ENCODE measurements at places on chromosomes 4 and X.
A peak's percentile ranks its signal among the peaks of the same experiment; 100 is the strongest.

- DNase-seq, result no peak
Measured at GRCh38 chr4:4794421-4794820, 65.0 kb upstream of the MSX1 start.

DNA sequence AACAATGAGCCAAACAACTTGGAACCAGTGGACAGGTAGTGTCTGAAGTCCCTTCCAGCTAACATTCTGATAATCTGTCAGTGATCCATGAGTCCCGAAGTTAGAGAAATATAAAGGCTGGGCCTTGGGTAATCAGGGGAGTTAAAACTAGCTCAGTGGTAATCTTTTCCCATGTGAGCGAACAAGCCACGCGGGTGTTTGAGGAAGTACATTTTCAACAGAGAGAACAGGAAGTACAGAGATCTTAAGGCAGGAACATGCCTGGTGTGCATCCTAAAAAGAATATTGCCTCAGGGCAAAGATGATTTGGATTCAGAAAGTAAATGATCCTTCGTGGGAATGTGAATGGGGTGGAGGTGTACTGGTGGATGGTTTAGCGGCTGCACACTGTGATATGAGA lies 42.9 kb downstream of the FNIP2 start:
- DNase-seq, result no peak

DNA sequence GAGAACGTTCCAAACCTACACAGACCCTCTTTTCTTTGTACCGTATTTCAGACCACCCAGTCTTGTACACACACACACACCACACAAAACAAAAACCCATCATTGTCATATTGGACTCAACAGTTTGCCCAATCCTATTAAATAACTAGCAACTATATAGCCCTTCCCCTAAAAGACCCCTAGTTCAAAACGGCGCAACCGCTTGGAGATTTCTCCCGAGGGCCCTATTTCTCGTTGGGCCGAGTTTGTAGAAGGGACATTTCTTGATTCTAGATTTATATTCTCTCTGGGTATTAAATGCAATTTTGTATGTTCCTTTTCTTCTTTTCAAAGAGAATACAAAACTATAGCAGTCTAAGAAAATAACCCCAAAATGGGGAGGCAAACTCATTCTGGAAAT lies 547 bp upstream of the PDGFRA start:
- DNase-seq, result no peak

- no peak for DNase-seq
Measured at GRCh38 chr4:189001971-189002450, 862.8 kb downstream of the TRIML1 start.

DNA sequence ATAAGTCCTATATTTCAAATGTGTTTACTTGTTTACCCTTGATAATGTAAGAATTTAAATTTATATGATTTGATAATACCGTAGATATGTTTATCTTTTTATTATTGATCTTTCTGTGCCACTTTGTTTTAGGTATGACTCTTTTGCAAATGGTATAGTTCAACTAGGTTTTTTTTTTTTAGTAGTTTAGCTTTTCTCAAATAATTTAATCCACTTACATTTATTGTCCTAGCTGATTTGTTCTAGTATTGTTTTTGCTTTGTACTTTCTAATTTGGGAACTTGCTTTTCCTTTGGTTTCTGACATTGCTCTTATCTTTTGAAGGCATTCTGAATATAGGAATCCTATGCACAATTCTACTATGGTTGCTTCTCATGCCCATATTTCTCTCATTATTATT lies 98.9 kb upstream of the NAP1L5 start:
- no peak for DNase-seq

DNA sequence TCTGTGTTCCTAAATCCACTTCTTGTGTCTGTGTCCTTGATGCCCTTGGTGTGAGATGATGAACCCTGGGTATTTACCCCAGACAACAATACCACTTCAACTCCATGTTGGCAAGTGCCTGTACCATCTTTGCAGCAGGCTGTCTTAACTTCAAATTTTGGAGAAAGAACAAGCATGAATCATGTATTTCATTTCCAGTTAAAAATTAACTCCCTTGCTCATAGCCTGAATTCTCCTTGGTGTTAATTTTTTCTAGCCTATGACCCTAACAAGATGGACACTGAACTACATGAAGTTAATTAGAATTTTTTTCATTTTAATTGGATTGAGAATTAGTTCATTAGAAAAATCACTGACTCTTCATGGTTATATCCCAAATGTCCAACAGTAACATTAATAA lies 267.8 kb upstream of the INTU start:
- no peak for DNase-seq

GRCh38 chrX:154371789-154372300 lies 2.6 kb downstream of the FLNA start:
- no peak for DNase-seq

DNA sequence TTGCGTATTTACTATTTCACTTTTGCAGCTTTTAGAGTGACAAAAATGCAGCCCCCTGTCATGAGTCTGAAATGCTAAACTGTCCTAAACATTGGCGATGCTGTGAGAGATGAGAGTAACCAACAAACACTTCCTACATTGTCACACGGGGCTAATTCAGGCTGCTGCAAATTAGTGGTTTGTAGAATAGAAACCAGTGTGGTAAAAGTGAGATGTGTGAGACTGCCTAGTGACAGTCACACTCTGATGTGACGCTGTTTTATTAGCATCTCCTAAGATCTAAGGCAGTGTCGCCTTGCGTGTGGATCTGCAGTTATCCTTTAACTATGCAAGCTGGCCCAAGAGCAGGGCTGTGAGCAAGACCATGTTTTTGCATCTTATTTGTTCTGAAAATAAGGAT lies 800.2 kb upstream of the TENM3 start:
- DNase-seq, result no peak

DNA sequence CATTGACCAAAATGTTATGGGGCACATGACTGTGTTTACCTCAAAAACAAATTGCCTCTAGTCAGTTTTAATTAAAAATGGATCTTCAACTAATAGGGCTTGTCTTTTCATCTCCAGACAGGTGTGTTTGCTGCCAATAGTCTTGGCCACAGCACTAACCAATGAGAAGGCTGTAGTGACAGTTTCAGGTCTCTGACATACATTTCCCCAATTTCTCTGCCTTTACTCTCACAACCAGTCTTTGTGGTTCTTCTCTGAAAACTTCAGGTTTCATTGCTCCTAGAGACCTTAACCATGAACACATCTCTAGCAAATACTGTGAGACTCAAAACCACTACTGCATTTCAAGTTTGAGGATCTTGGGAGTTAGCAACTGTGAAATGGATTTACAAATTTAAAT lies 3.5 kb upstream of the EDNRA start:
- no peak for DNase-seq

GRCh38 chr4:140135529-140136088 lies 18.4 kb downstream of the MAML3 start:
- DNase-seq, result no peak

DNA sequence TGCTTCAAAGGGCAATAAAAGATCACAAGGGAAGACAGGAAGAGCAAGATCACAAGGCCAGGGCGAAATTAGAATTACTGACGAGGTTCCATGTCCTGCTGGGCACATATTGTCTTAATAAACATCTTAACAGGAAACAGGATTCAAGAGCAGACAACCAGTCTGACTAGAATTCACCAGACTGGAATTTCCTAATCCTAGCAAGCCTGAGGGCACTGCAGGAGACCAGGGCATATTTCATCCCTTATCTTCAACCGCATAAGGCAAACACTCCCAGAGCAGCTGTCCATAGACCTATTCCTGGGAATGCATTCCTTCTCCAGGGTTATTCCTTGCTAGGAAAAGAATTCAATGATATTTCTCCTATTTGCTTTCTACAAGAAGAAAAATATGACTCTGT lies 12.4 kb upstream of the TDO2 start:
- DNase-seq, result no peak

DNA sequence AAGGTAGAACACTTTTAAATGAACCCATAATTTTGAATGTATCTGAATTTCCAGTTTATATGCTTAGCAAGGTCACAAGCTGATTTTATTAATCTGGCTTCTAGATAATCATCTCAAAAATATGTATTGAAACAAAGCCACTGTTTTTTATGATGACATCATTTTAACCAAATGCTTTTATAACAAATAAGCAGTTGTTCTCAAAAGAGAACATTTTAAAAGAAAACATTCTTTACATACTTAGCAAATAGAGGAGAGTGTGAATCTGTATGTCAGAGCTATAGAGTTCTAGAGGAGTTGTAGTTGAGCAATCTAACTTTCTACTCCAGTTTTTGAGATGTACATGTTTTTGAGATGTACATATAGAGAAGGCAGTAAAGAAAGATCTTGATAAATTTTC lies 42.5 kb downstream of the LAMP2 start:
- DNase-seq, result no peak

- no peak for DNase-seq
Measured at GRCh38 chrX:77014377-77015372, 432.5 kb upstream of the FGF16 start.

GRCh38 chrX:142095651-142096245 lies 109.3 kb downstream of the MAGEC2 start:
- DNase-seq, result no peak

DNA sequence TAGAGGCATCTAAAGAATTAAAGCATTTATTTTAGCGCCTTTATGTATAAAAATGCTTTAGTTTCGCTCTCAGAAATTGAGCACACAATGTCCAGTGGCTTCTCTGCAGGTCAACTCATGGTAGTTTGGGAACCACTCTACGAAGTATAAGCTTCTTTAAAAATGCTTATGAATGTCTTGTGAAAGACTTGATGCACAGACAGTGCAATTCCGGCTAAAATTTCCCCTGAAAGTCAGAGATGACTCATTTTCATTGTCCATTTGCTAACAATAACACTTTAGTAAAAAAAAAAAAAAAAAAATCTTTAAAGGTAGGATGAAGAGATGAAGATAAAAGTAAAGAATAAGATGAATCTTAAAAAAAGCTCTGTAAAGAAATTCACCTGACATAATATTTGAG lies 117.2 kb downstream of the PDHA2 start:
- DNase-seq, result no peak

GRCh38 chr4:83369831-83370639 lies 35.4 kb upstream of the HPSE start:
- no peak for DNase-seq

- no peak for DNase-seq
Measured at GRCh38 chr4:122788935-122789334, 37.7 kb upstream of the FGF2 start.

GRCh38 chrX:17361620-17362019 lies 13.4 kb upstream of the NHS start:
- no peak for DNase-seq

GRCh38 chrX:47217121-47217851 lies 1.2 kb upstream of the CDK16 start:
- peak; percentile 64 for DNase-seq

DNA sequence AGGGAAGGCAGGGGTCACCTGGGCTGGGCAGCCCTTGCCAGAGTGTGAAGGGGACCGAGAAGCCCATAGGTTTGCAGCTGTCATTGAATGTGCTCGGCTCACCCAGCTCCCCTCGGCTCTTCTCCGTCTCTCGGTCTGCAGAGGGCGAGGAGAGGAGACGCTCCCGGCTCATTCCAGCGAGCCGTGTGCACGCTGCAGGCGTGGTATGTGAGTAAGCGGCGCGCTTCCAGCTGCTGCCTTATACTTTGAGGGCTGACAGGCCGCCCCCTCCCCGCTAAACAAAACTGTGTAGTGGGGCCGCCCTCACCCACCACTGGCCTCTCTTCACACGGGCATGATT lies 23.0 kb upstream of the BCORL1 start:
- DNase-seq, result no peak

- peak; percentile 92 for DNase-seq
Measured at GRCh38 chr4:1009542-1010394, 1.7 kb upstream of the FGFRL1 start.

DNA sequence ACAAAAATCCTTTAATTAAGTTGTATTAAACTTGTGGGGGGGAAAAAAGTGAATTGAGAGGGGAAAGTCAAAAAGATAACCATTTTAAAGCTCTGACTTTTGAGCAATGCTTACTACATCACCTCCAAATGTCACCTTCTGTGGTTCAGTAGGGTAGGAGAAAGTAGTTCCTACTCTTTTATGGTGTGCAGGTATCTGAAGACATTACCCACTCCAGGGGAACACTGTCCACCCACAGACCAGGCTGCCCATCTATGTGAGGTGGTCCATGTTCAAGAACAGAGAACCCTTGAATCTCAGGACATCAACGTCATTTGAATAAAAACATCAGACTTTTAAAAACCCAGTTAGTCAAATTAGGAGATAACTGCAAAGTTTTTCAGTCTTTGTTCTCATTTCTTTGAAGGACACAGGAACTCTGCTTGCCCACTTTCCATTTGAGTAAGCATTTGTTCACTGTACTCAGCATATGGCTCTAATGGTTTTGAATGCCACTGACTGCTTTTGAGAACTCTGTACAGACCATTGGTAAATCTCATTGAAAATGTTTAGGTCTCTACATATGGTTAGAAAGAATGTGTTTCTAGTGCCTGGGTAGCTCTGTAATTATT lies 18.4 kb downstream of the NMU start:
- DNase-seq, result no peak

DNA sequence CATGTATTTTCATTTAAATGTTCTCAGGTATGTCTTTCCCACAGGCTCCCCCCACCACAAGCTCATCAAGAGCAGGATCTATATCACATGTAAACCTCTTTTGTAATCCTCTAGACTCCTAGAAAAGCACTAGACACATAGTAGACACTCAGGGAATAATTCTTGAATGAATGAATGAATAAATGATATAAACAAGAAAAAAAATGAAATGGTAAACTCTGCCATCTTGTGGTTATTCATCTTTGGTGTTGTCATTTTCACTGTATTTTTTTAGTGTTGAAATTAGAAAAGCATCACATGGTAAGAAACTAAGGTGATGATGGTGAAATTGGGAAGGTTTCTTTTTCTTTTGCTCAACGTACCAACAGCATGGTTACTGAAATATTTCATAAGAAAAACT lies 34.2 kb upstream of the C1GALT1C1 start:
- no peak for DNase-seq

GRCh38 chr4:108512615-108513505 lies 107.5 kb upstream of the RPL34 start:
- DNase-seq, result peak; percentile 64

DNA sequence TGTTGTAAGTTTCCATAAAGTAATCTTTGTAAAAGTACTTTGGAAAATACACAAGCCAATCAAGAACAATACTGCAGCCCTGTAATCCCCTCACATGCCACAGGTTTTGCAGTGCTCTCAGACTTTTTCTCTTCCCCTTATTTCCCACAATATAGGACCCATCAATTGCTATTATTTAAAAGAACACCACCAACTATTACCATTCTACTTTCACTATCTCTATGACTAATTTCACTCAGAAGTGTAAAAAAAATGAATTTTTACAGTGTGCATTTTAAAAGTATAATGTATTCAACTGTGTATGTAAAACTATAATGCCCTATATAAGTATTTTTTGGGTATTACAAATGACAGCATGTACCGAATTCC lies 1.7 kb downstream of the ATP8A1 start:
- no peak for DNase-seq

DNA sequence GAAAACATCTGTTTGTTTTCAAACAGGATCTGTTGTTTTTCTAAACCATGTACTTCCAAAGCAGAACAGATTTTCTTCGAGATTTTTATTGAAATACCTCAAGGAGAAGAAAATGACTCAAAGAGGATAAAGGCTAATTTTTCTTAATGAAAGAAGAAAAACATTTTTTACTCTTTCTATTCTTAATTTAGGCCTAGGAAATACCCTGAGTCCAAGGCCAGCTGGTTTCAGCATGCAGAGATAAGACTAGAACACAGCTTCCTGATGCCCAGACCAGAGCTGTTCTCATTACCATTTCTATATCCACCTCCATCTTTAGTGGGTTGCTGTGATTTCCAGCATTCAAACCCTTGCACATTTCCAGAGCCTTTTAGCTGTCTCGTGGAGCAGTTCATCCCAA lies 18.3 kb downstream of the GAB1 start:
- no peak for DNase-seq

- DNase-seq, result peak; percentile 82
Measured at GRCh38 chrX:118528071-118528737, 32.6 kb downstream of the DOCK11 start.
